ENCODE measurements at places on chromosomes 1 and 21.

DNA sequence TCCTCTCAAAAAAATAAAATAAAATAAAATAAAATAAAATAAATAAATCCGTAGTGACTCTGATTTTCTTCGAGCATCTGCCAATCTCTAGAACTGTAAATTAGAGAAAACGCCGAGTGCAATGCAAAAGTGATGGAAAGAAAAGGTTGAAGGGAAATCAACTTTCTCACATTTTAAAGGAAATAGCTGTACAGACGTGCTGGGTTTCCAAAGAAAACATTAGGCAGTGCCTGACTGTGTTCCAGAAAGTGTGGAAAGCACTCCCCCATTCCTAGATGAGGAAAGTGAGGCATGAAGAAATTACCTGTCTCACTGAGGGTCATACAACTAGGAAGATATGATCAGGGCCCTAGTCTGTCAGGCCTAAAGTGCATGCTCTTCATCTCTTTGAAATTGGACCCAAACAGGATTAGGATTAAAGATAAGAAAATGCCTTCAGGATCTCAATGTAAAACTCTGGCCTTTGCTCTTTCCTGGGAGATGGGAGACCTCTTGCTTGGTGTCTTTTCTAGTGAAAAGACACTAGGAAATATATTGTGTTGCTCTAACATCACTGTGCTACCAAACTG lies 1.8 kb upstream of the PTPN14 start:
- no peak for DNase-seq

- DNase-seq: no peak
Measured at GRCh38 chr1:235831148-235831547, 35.6 kb downstream of the LYST start.

DNA sequence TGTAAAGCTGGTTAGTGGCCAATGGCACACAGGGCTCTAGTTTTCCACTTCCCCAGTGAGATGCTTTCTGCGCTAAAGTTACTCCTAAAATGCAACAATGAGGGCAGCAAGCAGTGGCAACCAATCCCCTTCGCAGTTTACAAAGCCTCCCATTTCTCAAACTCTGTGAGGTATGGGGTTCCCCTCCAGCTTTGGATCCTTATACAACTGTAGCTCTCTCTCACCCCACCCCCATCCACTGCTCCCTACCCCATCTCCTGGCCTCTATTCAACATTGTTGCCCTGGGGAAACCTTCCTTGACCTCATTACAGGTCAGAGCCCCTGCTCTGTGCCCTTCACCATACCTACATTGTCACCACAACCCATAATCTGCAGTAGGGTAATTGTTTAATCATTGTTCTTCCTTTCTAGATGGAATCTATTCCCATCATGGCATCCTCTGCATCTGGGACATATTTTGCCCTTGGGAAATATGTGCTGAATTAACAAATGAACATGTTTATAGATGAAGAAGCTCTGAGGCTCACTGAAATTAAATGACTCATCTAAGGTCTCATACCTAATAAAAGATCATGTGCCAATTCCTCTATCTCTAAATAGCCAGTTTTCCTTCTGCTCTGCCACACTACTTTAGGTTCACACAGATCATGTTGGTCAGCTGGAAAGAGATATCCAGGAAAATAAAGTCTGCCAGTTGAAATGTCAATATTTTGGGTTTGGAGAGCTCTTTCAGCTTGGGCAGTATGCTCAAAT lies 12.6 kb downstream of the KIAA0040 start:
- DNase-seq: no peak

DNA sequence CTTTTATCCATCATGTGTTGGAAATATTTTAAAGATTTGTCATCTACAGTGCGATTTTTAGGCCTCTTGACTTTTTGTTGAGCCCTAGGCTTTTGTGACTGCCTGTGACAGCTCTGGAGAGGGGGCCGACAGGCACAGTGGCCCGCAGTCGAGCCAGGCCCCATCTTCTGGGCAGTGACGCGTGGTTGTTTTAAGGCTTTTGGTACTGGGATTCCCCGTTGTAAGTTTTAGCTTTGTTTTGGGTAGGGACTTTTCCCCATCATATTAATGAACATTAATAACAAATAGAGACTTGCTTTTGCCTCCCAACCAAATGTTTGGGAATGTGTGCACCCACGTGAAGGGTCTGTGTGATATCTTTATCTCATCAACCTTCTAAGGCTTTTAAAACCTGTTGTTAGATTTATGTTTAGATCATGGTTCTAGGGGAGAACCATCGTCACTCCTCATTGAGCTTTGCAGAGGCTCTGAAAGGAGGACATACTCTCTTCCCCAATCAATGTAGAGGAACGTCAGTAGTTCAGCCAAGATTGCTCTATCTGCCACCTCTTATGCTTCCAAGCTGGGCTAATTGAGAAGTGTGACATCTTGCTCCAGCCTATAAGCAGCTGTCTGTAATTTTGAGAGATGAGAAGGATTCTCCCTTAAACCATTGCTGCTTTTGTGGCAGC lies 34.6 kb downstream of the MAPKAPK2 start:
- no peak for DNase-seq

DNA sequence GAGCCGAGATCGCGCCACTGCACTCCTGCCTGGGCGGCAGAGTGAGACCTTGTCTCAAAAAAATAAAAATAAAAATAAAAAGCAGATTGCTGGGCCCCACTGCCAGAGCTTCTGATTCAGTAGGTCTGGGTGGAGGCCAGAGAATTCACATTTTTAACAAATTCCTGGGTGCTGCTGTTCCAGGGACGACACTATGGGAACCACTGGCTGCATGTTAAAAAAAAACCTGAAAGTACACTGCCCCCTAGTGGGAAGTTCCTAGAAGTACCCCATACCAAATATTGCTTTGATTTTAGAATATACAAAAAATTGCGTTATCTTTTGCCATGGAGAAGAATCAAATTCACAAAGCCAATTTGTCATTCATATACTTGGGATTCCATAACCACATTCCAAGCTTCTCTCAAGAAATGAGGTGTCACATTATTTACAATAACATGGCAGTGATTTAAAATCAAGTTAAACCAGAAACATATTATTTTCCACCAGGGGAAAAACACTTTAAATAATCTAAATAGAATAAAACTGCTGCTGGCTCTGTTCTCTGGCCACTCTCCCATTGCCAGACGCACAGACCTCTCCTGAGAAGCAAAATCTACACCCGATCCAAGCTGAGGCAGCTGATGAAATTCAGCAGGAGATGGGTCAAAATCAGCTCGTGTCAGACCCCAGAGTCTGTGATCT lies 27.4 kb downstream of the SYF2 start:
- DNase-seq: no peak

DNA sequence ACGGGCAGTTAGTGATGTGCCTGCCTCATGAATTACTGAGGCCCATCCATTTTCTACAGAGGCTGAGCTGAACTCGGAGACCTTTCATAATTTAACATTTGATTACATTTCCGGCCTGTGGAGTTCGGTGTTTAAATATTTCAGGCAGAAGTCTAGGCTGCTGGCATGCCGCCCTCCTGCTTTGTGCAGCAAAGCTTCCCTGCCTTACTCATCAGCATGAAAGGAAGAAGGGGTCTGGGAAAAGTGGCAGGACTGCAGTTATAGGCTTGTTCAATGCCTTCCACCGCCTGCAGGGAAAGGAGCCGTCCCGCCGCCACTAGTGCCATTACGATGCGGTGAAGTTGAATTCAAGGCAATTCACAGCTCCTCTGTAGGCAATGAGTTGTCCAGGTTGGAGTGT lies 527.9 kb downstream of the NPHP4 start:
- no peak for DNase-seq

DNA sequence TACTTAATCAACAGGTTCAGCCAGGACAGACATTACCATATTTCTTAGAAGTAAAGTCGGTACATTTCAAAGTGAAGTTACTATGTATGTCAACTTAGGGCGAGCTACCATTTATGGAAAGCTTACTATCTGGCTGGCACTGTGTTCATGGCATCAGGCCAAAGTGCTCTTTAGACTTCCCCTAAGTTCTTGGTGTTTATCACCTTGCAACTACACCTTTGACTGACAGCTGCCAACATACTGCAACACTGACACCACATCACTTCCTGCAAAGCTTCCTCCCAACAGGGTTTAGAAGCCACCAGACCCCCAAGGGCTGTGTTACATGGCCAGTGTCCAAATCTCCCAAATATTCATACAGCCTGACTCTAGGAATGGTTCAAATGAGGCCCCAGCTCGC lies 61.0 kb downstream of the TIAM1 start:
- DNase-seq: no peak

- no peak for DNase-seq
Measured at GRCh38 chr1:170337413-170337994, 191.7 kb downstream of the NTMT2 start.

GRCh38 chr1:231982871-231983587 lies 356.4 kb downstream of the DISC1 start:
- DNase-seq: no peak

- DNase-seq: peak; percentile 45
Measured at GRCh38 chr1:21240706-21241105, 49.6 kb downstream of the ECE1 start.

- no peak for DNase-seq
Measured at GRCh38 chr1:43445606-43446387, 7.9 kb downstream of the HYI start.

DNA sequence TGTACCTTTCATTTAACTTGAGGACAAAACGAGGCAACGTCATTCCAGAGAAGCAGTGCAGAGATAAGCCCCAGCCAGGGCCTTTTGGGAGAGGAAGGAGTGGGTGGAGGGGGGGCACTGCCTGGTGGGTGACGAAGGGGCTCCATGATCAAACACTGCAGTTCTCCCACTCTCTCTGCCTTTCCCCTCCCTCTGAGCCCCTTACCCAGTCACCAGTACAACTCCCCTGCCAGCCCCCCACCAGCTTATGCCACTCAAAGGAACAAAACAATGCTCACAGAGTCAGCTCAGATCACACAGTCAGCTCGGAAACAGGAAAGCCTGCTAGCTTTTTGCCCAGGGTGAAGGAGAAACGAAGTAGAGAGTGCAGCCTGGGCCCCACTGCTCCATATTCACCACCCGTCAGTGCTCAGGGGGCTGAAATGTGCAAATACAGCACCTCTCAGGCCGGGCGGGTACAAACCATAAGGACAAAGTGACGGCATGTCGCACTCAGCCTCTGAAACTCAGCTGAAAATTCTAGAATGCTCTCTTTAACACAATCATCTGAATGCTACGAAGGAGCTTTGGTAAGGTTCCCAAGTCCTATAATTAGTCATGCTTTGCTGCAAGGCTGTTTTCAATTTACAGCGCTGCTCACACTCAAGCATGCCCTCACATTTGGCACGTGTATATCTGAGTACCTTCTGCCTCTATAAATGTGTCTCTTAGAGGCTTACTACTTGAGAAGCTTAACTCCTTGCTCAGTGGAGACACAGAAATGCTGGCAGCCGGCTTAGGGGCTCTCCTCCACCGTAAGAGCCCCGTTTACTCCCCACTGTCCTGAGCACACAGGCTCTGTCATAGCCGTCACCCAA lies 65.8 kb upstream of the RAB4A start:
- DNase-seq: no peak

DNA sequence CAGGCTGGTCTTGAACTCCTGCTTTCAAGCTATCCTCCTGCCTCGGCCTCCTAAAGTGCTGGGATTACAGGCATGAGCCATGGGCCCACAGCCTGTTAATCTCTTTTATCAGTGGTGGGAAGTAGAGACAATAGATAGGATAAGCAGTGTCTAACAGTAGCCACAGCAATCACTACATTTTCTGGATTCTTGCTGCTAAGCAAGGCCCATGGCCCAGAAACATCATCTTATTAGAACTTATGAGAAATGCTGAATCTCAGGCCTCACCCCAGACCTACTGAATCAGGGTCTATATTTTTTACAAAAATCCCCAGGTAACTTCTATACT lies 29.7 kb downstream of the IGFN1 start:
- DNase-seq: no peak

DNA sequence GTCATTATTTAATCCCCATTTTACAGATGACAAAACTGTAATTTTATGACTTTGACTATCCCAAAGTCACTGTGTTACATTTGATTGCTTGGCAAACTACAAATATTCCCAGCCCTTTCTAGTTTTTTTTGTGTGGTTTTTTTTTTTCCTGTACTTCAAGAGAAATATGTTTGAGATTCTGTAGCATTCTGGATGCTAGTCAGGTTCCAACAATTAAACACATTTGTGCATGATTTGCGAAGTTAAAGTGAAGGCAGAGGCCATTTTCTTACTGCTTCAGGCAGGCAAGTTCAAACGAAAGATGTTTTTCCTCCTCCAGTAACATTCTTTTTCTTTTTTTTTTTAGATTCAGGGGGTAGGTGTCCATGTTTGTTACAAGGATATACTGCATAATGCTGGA lies 107.9 kb upstream of the SERTAD4 start:
- DNase-seq: no peak

DNA sequence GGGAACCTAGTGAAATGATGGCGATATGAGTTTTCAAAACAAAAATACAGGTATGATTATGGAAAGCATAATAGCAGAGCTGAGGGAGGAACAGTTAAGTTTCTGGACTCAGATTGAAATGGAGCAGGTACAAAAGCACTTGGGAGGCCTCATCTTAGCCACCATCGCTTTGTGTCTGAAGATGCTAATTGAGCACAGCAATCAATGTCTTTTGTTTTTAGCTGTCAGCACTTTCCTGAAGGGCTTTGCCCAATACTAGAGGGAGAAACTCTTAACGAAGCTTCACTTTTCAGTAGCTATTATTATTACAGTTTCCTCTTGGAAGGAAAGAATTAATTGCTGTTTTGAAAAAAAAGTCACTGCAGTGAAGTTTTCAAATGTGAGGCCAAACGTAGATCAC lies 348.7 kb downstream of the RWDD3 start:
- no peak for DNase-seq

- no peak for DNase-seq
Measured at GRCh38 chr1:16243215-16243610, 6.2 kb upstream of the CPLANE2 start.

DNA sequence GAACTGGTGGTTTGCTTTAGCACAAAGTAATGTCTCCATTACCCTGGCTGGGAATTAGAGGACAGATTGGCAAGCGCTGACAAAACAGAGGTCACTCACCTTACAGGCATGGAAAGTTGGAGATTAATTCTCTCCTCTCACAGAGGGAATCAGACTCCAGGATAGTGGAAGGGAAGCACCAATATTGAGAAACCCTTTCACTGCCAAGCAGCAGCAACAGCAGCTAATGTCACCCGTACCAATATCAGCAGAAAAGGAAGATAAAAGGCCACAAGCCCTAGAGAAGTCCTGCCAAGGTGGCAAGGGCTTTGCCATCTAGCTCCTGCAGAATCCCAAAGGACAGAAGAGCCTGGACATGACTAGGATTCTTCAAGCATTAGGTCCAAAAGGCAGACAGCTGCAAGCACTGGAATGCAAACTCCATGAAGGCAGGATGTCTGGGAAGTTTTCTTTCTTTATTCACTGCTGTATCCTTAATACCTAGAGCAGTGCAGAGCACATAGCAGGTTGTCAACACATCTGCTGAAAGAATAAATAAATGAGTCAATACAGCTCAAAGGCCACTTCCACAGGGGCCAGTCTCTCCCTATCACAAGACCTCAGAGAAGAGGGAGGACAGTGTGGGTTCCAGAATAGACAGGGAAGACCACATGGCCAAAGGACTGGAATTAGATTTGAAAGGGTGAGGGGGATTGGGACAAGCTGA lies 57.2 kb downstream of the ERI3 start:
- no peak for DNase-seq

- DNase-seq: no peak
Measured at GRCh38 chr1:209863766-209864485, 36.2 kb downstream of the UTP25 start.

- DNase-seq: no peak
Measured at GRCh38 chr21:25862112-25862511, 127.3 kb downstream of the GABPA start.

All from Right ventricle myocardium inferior (tissue), 1 donor.